HCT116 (cell line): ENCODE measurements at places on chromosomes 2 and 18. TPM values are rescaled to one million over a fixed set of nuclear protein-coding genes. Genes with fewer than 3 reads are reported as not detected.

The ANKRD36B gene
- total RNA-seq = 16.5 TPM

GRCh38 chr2:67076239-67076624 is 320.9 kb upstream of the ETAA1 start:
- H3K4me3 ChIP-seq = no peak overlapping the region
- no peak for DNase-seq
- no peaks in the 10 kb centered on the region for H3K36me3 ChIP-seq
- no peak overlapping the region for H3K27ac ChIP-seq

DNA sequence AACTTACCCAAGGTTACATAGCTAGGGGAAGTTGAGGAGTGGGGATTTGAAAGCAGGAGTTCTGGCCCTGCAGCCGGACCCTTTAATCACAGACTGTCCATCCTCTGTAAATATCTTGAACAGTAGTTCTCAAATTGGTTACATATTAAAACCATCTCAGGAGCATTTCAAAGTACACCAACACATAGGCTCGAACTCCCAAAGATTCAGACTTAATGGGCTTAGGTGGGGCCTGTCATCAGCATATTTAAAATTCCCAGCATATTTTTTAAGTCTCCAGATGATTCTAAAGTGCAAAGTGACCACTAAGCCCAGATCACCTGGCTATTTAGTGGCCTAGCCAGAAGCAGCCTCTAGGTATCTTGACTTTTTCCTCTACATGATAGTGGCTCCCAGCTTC is 192.2 kb downstream of the ZNF385B start:
- H3K4me3 ChIP-seq = no peak overlapping the region
- no peaks in the 10 kb centered on the region for H3K27me3 ChIP-seq
- DNase-seq = no peak
- H3K4me1 ChIP-seq = peaks cover 3% of the 10 kb centered on the region; the same call in 1 of the 2 replicates
- no peaks in the 10 kb centered on the region for H3K36me3 ChIP-seq

DNA sequence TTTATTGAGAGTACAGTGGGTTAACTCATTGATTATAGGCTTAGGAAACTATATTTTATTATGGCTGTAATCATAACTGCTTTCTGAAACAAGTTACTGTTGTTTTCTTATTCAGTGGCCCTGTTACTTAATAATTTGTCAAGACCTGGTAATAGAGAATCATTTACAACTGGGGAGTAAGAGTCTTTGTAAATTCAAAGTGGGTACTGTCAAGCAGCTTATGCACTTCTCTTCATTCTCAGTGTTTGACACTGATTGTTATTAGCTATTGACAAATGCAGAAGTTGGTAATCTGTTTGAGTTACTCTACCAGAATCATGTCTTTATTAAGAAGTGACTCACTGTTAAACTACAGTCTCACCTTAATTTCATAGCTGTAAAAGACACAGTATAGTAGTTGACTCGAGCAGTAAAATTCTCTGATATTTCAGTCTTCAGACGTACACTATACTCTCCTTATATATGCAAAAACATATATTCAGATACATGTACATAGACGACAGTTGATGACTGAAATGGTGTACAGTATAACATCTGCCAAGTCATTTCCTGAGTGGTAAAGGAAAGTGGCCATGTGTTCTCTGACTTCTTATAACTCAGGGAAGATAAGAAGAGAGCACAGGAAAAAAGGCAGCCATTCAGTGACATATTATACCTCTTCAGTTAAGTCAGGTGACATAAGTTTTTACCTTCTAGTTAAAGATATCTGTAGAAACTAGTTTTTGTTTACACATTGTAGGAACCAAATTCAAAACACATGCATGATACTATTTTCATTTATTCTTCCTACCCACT is 36.0 kb upstream of the TTC27 start:
- H3K4me3 ChIP-seq = no peak overlapping the region
- no peak for DNase-seq
- peaks cover 5% of the 10 kb centered on the region; the same call in 1 of the 2 replicates for H3K36me3 ChIP-seq
- H3K27ac ChIP-seq = no peak overlapping the region
- no peaks in the 10 kb centered on the region for H3K27me3 ChIP-seq
- H3K4me1 ChIP-seq = no peaks in the 10 kb centered on the region

DNA sequence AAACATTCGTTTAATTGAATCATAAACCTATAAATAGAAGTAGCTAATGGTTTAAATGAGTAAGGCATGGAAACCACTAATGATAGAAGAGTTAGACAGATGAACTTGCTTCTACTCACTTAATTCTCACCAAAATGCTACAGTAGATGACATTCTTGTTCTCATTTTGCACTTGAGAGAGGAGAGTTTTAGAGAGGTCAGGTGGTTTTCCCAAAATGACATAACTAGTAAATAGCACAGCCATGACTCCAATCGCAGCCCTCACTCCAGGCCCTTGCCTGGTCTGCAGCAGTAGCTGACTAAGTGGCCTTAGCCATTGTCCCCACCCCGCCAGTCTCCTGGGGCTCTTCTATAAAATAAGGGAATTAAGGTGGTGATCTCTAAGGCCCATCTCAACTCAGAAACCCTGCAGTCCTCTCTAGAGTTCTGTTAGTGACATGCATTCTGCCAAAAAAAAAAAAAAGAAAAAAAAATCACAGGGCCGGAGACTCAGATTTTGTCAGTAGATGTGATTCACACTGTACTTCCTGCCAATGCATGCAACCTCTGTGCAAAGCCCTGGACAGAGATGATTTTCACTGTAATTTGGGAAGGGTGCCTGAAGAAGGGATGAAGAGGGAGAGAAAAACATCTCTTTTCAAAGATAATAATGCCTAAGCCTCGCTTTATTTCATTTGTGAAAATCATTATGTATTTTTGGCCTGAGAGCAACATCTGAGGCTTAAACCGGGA is 221.8 kb downstream of the ANAPC1 start:
- no peak overlapping the region for H3K27ac ChIP-seq
- H3K4me1 ChIP-seq = peaks cover 12% of the 10 kb centered on the region
- DNase-seq = no peak
- no peak overlapping the region for H3K4me3 ChIP-seq

- no peak for DNase-seq
- no peaks in the 10 kb centered on the region for H3K36me3 ChIP-seq
- peaks cover 27% of the 10 kb centered on the region; the same call in 1 of the 2 replicates for H3K4me1 ChIP-seq
- no peak overlapping the region for H3K27ac ChIP-seq
- no peaks in the 10 kb centered on the region for H3K27me3 ChIP-seq
- no peak overlapping the region for H3K4me3 ChIP-seq
Observed at GRCh38 chr2:10322973-10323372, 20.3 kb downstream of the HPCAL1 start.

DNA sequence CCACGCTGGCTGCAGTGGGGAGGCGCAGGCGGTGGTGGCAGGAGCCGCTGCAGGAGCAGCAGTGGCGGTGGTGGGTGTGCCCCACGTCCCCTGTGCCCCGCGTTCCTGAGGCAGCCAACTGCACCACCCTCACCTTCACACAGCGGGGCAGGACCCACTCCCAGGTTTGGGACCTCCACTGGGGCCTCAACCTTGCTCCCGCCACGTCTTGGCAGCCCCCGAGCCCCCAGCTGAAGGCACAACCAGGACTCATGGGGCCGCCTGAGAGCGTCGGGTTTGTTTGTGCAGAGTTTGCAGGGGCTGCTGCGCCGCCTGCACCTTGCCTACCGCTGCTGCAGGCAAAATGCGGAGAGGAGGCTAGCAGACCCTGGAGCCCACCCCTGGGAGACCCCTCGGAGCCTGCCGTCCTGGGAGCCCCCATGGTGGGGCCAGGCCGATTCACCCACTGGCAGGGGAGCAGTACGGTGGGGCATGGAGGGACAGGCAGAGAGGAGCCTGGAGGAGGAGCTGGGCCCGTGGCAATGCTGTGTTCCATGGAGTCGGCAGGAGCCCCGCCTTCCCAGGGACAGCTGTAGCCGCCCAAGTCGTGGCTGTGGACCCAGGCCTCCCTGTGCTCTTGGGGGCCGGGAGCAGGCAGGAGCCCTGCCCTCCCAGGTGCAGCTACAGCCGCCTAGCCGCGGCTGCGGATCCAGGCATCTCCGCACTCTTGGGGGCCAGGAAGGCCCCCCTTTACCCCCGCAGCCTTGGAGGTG is 14.7 kb upstream of the EML6 start:
- H3K36me3 ChIP-seq = no peaks in the 10 kb centered on the region
- no peaks in the 10 kb centered on the region for H3K4me1 ChIP-seq
- H3K27me3 ChIP-seq = no peaks in the 10 kb centered on the region

DNA sequence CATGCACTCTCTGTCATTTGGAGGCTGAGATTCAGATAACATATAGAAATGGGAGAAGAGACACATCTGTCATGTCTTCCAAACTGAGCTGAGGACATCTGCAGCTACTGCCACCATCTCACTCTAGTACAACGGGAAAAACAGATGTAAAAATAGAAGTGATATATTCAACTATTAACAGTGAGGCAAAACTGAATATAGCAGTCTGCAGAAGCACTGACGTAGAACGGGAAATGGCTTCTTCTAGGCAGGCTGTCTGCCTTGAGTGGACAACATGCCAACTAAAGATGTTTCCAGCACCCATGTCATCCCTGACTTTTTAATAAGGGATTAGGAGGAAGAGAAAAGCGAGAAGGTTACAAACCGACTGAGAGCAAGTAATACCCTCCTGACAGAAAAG is 51.6 kb downstream of the MRPL33 start:
- DNase-seq = no peak
- H3K4me3 ChIP-seq = no peak overlapping the region
- no peak overlapping the region for H3K27ac ChIP-seq
- no peaks in the 10 kb centered on the region for H3K36me3 ChIP-seq
- H3K27me3 ChIP-seq = no peaks in the 10 kb centered on the region
- H3K4me1 ChIP-seq = no peaks in the 10 kb centered on the region
